Breast epithelium (tissue), 4 donors: ENCODE measurements at places on chromosomes 13 and 19. TPM values are rescaled to one million over a fixed set of nuclear protein-coding genes. Genes with fewer than 3 reads are reported as not detected.

Gene FPR1
- total RNA-seq = 6.0 TPM

Gene RNF17
- not detected for total RNA-seq

Gene ELL
- 13.0 TPM for total RNA-seq

DNA sequence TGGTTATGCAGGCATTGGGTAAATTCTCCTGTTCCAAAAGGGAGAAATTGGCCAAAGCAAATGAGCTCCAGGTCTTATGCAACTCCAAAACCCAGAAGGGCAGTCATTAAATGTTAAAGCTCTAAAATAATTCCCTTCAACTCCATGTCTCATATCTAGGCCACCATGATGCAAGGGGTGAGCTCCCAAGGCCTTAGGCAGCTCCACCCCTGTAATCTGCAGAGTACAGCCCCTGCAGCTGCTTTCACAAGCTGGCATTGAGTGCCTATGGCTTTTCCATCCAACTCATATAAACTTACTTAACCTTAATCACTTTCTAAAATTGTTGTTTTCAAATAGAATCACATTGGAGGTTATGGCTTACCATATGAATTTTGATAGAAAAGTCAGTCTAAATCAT is 44.7 kb upstream of the ZNF429 start:
- no peak for DNase-seq

- DNase-seq = no peak
These were observed 17.7 kb downstream of the HPN start for GRCh38 chr19:35059006-35059798.

DNA sequence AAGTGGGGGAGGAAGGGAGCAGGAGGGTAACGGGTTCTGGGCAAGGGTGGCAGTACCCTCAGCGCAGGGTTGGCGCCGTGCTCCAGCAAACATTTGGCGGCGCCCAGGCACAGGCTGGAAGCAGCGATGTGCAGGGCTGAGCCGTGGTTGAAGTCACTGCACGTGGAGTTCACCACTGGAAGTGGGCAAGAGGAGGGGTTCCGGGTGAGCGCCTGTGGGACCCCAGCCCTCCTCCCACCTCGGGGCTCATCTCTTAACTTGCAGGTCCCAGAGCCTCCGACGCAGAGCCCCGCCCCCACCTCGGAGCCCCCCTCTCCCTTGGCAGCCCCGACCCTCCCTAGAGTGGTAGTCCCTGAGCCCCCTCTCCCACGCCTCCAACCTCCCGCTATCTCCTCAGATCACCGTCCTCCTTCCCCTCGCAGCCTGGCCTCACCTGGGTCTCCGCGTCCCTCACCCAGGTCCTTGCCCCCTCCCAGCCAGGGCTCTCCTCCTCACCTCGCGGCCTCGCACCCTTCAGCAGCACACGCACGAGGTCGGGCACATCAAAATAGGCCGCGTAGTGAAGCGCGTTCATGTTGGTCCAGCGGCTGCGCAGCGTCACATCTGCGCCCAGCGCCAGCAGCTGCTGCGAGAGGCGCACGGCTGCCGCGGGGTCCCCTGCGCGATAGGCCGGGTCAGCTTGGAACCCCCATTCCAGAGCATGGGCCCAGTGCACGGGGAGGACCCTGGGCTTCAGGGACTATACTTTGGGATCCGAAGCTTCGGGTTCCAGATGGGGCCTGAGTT is 6.4 kb downstream of the CLIP3 start:
- no peak for DNase-seq

DNA sequence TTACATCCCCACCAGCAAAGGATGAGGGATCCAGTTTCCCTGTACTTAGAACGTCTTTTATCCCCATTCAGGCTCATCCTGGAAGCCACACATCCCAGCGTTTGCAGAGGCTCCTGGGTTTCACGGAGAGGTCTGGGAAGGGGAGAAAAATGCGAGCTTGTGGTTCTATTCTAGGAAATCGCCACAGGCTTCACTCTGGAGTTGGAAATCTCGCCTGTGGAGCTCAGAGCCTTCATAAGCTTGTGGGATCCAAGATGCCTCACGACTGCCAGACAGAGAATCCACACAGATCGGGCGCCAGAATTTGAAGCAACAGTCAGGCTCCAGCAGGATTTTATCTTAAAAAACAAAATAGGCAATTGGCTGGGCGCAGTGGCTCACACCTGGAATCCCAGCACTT is 157.9 kb downstream of the PTPRS start:
- no peak for DNase-seq

DNA sequence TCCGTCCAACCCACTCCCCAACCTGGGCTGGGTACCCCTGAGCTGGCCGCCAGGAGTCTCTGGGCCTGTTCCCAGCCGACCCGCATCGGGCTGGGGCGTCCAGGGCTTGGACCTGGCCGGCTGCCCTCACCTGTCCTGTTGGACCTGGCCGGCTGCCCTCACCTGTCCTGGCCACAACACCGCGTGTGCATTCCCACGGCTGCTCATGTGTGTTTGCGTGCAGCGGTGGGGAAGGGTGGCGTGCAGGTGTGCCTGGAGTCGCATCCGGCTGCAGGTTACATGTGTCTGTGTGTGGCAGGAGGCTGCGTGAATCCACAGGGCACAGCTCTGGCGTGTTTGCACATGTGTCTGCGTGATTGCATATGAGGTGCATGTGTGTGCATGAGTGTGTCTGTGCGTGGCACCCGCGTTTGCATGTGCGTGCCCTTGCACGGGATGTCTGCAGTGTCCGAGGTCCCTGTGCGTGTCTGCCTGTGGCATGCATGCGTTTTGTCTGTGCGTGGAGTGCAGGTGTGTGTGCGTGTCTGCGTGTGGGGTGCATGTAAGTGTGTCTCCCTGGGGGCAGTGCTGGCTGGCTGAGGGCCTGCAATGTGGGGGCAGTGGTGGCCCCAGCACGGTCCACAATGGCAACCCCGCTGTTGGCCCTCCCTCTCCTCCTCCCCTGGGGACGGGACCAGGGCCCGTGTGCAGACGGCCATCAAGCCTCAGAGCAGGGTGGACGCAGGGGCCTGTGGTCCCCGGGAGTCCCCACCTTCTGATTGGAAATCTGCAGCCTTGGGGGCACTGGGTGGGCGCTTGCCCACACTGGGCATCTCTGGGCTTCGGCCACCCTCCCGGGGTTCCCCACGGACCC is 3.4 kb downstream of the EFNA2 start:
- no peak for DNase-seq

- DNase-seq = no peak
These were observed 1122.8 kb upstream of the ATXN8OS start for GRCh38 chr13:68984688-68985319.

Gene PSG6
- total RNA-seq = not detected

DNA sequence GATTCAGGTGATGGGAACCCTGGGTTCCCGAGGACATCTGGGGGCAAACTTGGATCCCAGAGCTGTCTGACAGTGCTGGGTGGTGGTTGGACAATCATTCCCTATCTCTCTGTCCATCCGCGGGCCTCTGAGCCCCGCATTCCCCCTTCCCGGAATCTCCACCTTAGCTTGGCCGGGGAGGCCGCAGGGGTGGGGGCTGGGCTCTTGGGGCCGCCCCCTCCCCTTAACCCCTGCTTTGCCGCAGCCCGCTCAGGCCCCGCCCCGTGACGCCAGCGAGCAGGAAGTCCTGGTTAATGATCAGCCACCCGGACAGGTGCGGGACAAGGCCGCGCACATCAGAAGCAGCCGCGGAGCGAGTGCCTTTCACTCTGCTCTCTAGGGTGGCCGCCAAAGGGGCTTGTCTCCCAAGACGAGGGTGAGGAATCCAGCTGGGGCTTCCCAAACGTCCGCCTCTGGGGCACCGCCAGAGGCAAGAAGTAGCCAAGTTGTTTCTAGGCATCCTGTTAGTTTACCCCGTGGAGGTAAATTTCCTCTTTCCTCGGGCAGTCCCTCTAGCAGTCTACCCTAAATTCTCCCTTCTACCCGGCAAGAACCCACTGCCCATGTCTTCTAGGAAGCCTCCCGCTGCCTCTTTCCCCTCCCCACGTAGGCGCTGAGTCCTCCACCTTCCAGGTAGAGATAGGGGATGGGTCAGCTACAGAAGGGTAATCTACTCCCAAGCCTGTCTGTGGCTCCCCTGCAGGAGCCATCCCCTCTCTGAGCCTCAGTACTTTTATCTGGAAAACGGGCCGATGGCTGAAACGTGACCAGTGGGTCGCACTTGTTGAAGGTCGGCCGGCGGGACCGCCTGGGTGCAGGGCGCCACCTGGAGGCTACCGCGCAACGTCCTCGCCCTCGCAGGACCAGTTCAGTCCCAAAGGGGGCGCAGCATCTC is 3.0 kb downstream of the IRF2BP1 start:
- peak; percentile 82 for DNase-seq
